NCI-H2081 treated with DMSO at 0.1 percent for 48 hours (cell line): ENCODE measurements at places on chromosomes 6 and 20.
A peak's percentile ranks its signal among the peaks of the same experiment; 100 is the strongest.

GRCh38 chr6:27547157-27548075 is 74.5 kb upstream of the ZNF184 start:
- DNase-seq, result peak; percentile 53

- DNase-seq, result no peak
Observed at GRCh38 chr20:62590309-62591121, 51.8 kb upstream of the SLCO4A1 start.

DNA sequence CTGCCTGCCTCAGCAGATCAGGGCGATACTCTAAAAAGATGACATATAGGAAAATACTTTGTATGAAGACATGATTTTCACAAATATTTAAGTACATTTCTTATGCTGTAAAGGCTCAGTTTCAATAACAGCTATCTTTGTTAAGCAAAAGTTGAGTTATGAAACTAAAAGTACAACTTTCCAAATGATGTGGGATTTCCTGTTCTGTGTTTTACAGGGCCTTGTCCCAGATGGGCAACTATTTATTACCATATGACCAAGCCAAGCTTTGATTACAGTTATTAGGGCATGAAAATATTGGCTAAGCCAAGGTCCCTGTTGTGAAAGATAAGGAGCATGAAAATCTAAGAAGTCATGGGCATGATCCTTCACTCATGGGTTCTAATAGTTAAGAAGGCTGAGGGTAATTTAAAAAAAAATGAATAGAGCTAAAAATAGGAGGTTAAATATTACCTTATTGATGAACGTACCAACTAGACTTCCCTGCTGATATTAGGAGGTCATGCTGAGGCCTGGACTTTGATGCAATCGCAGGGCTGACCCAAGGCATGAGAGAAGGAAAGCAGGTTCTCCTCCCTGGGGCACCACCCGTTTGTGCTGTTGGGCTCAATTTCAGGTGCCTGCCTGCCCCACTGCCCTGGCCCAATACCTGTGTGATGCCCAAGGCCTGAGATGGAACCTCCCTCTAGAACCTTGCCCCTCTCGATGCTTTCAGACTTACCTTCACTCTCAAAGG is 294.4 kb upstream of the PRDM1 start:
- no peak for DNase-seq

DNA sequence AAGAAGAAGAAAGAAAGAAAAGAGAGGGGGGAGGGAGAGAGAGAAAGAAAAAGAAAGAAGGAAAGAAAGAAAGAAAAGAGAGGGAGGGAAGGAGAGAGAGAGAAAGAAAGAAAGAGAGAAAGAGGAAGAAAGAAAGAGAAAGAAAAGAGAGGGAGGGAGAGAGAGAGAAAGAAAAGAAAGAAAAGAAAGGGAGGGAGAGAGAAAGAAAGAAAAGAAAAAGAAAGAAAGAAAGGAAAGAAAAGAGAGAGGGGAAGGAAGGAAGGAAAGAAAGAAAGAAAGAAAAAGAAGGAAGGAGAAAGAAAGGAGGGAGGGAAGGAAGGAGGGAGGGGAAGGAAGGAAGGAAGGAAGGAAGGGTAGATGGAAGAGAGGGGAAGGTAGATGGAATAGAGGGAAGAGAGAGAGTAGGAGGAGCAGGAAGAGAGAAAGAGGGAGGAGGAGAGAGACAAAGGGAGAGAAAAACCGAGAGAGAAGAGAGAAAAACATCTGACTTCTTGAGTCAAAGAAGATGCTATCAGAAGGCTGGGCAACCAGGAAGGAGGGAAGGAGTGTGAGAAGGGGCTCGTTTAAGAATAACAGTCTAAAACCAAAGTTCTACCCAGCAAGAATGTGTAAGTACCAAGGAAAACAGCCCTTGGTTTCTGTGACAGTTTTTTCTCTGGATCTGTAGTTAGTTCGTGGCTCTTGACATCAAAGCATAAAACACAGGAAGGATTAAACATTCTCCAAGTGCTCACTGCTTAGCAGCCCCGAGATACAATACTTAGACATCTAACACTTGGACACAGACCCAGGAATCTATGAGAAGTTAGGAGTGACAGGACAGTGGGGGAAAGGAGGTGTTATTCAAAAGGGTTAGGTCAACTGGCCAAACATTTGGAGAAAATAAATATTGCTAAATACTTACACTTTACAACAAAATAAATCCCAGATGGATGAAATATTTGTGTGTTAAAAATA is 131.9 kb upstream of the STMND1 start:
- DNase-seq, result no peak

- DNase-seq, result no peak
Observed at GRCh38 chr6:20630617-20631548, 96.6 kb downstream of the CDKAL1 start.

GRCh38 chr20:23687986-23688385 is 852 bp downstream of the CST4 start:
- DNase-seq, result no peak

GRCh38 chr6:119312875-119313338 is 36.7 kb downstream of the MAN1A1 start:
- no peak for DNase-seq

DNA sequence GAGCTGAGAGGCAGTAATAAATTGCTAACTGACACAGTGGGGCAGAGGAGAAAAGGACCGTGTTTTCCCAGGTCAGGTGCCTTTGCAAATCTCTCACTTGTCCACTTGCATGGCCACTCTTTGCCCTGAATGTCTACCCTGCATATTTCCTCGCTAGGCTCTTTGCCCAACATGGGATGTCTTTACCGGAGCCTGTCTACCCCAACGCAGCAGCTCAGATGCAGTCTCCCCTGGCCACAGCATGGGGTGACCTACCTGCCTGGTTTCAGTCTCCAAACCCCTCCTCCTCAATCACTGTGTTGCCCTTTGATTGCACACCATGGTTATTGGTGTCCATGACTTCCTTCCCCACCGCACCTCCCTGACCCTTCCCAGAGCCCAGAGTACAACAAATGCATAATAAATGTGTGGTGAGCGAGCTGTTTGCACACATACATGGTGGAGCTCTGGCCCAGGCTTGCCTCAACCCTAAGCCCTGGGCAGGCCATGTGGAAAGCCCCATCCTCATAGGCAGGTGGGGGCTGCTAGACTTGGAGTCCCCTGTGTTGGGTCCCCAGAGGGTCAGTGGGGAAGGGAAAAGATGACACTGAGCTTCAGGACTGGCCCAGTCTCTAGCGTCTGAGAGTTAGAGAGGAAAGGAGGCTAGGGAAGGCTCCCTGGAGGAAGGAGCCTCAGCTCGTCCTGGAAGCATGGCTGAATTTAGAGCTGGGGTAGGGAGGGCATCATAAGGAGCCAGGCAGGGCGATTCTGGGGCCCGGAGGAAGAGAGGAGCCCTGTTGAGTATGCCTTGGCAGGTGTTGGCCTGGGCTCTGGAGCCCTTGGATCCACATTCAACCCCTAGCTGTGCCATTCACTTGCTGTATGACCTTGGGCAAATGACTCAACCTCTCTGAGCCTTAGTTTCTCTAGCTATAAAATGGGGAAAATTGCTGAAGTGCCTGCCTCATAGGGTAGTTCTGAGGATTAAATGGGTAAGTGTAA is 4.4 kb upstream of the BPIFB6 start:
- DNase-seq, result no peak

DNA sequence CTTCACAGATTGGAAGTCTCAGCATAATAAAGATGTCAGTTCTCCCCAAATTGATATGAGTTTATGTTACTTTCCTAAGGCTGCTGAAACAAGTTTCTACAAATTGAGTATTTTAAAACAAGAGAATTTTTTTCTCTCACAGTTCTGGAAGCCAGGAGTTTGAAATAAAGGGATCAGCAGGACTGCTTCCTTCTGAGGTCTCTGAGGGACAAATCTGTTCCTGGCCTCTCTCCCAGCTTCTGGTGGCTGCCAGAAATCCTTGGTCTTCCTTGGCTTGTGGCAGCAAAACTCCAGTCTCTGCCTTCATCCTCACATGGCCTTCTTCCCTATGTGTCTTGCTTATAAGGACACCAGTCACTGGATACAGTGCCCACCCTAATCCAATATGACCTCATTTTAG is 136.1 kb downstream of the TFAP2A start:
- no peak for DNase-seq

DNA sequence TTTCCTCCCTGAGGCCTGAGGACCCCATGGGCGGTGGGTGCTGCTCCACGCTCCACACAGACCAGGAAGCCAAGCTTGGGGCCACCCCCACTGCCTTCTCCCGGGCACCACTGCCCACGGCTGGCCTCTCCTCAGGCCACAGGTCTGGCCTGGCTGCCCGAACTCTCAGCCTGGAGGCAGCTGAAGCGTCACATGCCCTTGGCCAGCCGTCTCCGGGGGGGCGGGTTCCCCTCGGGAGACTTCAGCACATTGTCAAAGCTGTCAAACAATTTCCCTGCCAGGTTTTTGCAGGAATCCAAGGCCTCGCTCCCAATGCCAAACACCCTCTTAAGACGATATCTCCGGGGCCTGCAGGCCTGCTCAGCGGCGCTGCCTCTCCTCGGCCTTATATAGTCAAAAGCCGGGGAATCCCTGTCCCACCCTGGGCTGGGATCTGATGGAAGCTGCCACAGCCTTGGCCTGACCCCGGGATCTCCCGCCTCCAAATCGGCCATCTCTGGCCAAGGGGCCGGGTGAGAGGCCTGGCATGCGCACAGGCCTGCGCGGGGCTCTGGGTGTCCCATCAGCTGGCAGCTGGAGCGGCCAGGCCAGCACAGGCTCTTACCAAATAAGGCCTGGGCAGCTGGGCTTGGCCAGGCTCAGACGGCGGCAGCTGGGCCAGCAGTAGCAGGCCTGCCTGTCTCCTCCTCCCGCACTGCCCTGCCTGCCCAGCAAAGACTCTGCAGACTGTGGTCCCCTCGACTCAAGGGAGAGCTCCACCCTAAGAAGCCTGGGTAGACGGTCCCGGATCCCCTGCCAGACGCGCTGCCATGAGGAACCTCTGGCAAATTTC is 49.7 kb downstream of the RBM38 start:
- DNase-seq, result no peak

- DNase-seq, result no peak
Observed at GRCh38 chr20:52383995-52384621, 192.5 kb upstream of the ZFP64 start.

DNA sequence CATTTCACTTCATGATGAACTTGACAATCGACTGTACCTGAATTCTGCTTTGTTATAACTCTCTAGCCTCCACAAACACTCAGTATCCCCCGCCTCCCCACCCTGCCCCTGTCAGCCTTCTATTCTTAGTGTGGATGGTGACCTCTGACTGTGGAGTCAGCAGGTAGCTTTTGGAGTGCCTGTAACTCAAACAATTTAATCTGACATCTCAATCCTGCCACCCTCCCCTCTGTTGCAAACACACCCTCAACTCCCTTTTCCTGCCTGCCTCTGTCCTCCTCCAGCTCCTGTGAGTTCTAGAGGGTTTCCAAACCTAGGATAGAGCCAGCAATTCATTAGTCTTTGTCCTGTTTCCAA is 20.3 kb downstream of the DAAM2 start:
- DNase-seq, result no peak

- no peak for DNase-seq
Observed at GRCh38 chr6:30684386-30685156, 1.9 kb downstream of the PPP1R18 start.

DNA sequence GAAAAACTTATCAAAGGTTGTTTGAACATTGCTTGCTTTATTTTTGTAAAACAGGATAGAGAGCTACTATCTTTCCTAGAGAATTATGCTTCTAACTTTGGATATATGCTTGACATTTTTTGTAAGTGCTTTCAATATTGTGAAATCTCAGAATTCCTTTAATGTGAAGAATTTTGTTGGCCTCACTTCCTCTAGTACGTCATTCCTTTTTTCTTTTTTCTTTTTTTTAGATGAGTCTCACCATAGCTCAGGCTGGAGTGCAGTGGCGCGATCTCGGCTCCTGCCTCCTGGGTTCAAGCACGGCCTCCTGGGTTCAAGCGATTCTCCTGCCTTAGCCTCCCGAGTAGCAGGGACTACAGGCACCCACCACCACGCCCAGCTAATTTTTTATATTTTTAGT is 668.1 kb downstream of the RFPL4B start:
- no peak for DNase-seq
